ENCODE measurements at places on chromosomes 16 and 17.

DNA sequence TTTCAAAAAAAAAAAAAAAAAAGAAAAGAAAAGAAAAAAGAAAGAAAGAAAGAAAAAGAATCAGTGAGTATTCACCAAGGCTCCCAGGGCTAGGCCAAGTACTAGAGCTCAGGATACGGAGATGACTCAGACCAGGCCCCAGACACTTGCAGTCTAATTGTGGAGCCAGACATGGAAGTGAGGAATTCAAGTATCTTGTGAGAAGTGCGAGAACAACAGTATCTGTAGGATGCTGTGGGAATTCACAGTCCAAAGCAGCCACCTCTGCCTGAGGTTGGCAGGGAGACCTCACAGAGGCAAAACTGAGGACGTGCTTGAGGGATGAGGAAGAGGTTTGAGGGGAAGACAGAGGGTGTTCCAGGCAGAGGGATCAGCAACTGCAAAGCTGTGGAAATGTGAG is 14.0 kb upstream of the ALDOA start:
- no peak for DNase-seq

DNA sequence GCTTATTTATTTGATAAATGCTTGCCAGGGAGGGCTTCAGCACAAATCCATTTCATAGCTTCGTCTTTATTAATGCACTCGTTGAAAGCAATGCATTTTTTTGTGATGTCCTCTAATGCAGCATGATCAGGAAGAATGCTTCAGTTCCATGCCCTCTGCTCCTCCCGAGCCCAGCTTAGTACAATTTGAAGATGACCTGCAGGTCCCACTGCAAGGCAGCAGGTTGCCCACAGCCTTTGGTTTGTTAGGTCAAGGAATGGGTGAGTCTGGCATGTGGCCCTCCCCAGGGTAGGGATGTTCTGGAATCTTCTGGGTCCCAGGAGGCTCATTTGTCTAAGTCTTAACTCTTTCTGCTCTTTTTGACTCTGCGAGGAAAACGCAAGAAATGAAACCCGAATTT is 49.4 kb upstream of the MARCHF10 start:
- no peak for DNase-seq

DNA sequence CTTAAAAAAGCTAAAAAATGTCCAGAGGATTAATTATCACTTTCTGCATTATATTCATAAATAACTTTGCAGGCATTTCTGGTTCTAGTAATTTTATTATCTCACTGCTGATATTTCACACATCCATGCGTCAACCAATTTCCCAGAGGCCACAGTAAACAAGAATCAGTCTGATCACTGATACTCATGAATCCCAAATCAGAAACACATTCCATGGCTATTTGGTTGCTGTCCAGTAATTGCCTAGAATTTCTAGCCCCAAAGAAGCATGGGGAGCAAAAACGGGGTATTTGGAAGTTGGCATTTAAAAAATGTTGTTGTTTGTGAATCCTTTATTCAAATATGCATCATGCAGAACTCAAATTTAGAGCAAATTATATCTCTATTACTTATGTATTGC is 244.8 kb downstream of the CDH8 start:
- DNase-seq: no peak

DNA sequence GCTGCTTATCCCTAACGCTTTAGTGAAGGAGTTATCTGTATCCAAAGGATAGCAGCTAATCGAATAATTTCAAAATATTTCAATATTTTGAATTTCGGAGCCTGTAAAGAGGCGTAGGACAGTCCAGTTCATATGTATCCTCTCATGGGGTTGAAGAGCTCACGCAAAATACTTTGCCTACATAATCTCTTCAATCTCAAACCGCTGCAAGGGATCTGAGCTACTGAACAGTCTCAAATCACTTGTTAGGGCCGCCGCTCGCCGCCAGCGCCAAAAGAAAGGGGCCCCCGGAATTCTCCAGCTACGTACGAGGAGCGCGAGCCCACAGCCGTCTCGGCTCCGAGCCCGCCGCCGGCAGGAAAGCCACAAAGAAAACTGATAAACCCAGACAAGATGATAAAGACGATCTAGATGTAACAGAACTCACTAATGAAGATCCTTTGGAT is 601 bp upstream of the RFWD3 start:
- no peak for DNase-seq

DNA sequence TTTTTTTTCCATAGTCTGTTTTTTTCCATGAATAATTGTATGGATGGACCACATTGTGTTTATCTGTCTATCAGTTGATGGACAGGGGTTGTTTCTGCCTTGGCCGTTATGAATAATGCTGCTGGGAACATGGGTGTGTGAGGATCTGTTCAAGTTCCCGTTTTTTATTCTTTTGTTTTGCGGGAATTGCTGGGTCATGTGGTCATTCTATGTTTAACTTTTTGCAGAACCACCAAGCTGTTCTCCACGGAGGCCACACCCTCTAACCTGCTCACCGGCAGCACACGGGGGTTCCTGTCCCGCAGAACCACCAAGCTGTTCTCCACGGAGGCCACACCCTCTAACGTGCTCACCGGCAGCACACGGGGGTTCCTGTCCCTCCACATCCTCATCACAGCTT is 5.9 kb upstream of the MSLN start:
- DNase-seq: no peak

DNA sequence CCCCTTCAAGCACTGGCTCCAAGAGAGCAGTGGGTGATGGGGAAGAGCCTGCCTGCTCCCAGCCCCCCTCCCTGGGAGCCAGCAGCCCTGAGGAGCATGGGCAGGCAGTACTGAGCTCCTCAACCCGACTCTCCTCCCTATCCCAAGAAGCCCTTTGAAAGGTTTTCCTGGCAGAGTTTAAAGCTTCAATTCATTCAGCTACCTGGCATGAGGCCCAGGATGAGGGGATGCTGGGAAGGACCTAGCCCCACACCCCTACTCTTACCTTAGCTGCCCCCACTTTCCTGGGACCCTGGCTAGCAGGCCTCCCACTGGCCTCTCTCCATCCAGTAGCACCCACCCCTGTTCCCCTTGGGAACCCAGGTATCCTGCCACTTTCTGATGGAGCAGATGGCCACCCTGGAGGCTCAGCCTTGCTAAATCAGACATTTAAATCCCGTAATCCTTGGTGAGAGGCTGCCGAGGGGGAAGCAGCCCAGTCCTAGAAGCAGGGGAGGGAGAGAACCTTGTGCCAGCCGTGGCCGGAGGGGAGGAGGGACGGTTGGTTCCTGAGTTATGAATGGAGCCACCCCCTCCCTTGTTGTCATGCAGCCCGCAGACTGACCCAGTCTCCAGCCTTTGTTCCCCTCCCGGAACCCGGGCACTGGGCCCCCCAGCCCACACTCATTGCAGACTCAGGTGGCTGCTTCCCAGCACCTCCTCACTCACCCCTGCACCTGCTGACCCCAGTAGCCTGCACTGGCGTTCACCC is 17.1 kb downstream of the ATP1B2 start:
- DNase-seq: no peak

DNA sequence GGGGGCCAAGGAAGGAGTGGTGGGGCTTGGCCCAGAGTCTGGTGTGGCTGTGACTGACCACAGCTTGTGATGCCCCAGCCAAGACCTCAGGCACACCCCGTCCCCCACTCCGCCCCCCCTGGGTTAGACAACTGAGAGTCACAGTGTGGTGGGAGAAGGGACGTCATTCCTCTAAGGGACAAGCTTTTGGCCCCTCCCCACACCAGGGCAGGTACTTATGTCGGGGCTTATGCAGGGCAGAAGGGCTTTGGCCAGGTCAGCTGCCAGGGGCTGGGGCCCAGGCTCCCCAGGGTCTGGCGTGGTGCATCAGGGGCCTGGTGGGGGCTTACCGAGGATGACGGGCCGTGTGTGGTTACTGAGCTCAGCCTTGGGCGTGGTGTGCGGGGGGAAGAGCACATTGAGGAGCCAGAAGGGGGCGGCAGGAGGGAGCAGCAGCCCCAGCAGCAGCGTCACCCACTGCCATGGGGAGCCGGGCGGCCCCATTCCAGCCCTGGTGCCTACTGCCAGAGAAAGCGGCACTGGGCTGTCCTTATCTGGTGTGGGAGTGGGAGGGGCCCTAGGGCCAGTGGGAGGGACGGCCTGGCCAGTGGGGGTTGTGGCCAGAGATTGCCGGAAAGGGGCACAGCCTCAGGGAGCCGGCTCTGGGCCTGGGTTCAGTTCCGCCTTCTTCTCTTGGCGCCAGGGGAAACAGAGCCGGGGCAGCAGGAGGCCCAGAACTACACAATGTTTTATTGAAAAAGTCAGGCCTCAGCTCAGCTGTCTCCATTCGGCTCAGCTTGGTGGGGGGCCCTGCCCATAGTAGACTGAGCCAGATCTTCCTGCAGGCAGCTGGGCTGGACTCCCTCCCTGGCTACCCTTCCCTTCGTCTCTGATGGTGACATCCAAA is at the start of gene LCAT:
Gene LCAT (minus strand): TSS at position 502 of the 886 bp plus-strand sequence. CDS start 19 bp downstream, at position 483.
- DNase-seq: no peak

Data from AG09309 (cell line).